ENCODE measurements at places on chromosomes 7 and 10.
A peak's percentile ranks its signal among the peaks of the same experiment; 100 is the strongest.

GRCh38 chr10:110395350-110396283, 90.9 kb upstream of the SMNDC1 start:
- no peak for DNase-seq

GRCh38 chr10:135601-136464, 578 bp downstream of the ZMYND11 start:
- DNase-seq: peak; percentile 16

- no peak for DNase-seq
These were observed 303.9 kb downstream of the OTUD1 start for GRCh38 chr10:23742807-23743206.

DNA sequence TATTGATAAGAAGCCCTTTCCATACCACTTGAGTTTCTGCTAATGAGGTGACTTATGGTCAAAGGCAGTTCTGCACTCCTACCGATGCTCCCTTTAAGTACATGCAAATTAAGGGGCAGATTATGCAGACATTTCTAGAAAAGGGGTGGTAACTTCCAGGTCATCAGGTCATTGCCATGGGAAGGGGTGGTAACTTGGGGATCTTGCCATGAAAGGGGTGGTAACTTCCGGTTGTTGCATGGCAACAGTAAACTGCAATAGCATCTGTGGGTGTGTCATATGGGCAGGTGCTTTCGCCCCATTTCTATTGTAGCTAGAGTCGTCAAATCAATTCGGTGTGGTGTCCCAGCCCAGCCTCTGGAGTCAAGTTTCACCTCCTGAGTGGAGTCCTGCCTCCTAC, 150.9 kb downstream of the UBE2H start:
- peak; percentile 54 for DNase-seq

- DNase-seq: no peak
These were observed 38.3 kb upstream of the TOMM7 start for GRCh38 chr7:22860784-22861482.

DNA sequence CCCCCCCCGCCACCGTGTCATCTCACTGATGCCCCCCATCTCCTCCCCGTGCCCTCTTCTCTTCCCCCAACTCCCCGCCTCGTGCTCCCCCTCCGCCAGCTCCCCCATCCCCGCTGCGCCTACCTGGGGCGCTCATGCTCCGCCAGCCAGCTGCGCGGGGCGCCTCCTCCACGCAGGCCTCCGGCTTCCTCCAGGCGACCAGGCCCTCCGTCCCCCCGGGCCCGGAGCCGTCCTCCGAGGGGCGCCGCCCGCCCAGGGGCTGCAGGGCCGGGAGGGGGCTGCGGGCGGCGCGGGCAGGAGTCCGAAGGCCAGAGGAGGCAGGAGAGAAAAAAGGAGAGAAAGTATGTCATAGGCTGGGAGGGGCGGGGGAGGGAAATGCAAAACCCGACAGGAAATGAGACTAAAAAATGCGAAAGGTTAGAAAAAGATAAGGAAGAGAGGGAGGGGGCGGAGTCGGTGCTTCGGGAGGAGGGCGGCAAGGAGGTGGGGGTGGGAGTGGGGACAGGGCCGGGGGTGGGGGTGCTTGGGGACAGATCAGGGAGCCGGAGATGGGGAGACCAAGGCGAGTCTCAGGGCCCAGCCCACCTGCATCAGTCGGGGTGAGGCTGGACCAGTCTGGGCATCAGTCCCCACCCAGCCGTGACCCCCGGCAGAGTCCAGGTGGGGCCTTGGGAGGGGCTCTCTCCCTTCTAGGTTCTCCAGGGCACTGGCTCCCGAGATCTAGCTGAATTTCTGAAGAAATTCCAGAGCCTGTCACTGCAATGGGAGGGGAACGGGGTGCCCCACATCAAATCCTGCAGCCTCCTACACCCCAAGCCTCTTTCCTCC, at the start of gene CARD11:
TSS of gene CARD11 (minus strand) at position 324 of the 828 bp plus-strand sequence. CDS start 85,361 bp downstream, outside the sequence.
- DNase-seq: no peak

DNA sequence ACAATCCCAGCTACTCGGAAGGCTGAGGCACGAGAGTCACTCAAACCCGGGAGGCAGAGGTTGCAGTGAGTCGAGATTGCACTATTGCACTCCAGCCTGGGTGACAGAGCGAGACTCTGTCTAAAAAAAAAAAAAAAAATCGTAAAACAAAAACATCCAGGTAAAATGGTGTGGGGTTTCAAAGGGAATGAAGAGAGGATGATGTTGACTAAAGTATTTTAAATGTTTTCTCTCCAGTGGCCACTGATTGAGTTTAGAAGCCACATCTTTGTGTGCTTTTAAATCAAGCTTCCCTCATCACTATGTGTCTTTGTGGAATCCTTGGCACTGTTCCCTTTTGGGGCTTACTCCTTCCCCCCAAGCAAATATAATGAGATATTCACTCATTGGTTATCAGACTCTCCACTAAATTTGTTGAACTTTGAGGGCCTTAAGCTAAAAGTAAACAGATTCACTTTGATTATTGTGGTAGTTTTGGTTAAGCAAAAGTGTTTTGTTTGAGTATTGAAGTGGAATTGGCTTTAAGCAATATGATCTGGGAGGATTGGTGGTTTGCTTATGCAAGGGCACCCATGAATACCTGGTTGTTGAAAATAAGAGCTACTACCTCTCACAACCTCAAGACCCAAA, 162.9 kb downstream of the CDK14 start:
- no peak for DNase-seq

DNA sequence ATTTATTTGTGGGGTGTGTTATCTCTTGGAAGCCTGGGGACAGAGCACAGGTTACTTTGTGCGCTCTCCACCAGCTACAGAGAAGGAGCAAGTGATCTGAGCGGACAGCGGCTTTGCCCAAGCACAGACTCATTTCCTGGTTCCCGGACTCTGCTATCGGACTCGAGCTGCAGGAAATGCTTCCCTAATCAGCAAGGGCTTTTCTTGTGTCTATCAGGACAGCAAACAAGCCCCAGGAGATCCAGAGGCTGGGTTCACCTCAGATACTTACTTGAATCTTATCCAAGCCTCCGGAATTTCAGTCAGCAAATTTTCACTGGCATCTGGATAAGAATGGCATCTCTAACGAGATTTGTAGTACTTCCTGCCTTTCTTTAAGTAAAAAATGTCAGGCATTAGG, 27.8 kb downstream of the MRC1 start:
- DNase-seq: no peak

GRCh38 chr7:64959072-64959747, 31.6 kb downstream of the ZNF117 start:
- peak; percentile 37 for DNase-seq

GRCh38 chr10:20334559-20334958, 518.3 kb downstream of the PLXDC2 start:
- no peak for DNase-seq

DNA sequence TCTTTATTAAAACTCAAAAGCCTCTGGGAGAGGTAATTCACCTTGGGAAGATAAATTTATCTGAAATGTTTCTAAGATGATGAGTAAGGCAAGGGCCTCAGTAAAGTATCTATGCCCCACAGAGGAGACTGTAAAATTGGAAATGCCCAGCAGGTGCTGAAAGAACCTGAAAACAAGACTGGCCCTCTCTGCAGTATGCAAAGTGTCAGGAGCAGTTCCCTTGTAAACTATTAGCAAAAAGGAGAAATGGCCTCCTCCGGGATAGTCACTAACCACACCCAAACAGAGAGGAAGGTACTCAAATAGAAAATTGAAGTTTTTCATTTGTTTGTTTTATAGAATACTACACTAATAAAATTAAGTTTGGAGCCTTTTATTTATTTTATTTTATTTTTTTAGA, 81.2 kb downstream of the FZD1 start:
- no peak for DNase-seq

- DNase-seq: no peak
These were observed 272.7 kb upstream of the MGMT start for GRCh38 chr10:129194181-129194870.

GRCh38 chr10:17423632-17424186, 30.7 kb downstream of the ST8SIA6 start:
- DNase-seq: no peak

GRCh38 chr10:114173921-114174694, at the start of gene CCDC186:
TSS of gene CCDC186 (minus strand) at chr10:114174203. CDS start at chr10:114163268, 10,935 bp downstream.
- peak; percentile 84 for DNase-seq

GRCh38 chr10:47404446-47404845, 20.4 kb upstream of the ZNF488 start:
- no peak for DNase-seq

DNA sequence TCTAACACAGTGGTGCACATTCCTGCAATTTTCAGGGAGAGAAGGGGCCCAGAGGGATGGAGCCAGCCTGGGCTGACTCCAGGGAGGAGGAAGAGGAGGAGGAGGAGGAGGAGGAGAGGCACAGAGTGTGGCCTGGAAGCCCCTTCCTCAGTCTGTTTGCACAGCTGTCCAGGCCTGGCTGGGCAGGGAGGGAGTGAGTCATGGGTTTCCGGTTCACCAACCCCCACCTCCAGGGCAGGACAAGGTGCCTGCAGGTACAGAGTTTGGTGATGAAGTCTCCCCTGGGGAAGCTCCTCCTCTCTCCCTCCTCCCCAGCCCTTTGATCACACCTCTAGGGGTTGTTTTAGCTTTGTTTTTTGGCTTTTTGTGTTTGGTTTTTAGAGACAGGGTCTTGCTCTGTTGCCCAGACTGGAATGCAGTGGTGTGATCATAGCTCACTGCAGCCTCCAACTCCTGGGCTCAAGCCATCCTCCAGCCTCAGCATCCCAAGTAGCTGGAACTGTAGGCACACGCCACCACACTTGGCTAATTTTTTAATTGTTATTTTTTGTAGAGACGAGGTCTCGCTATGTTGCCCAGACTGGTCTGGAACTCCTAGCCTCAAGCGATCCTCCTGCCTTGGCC, 77.5 kb upstream of the CUX1 start:
- DNase-seq: no peak

GRCh38 chr7:102390697-102391484, 5.3 kb upstream of the PRKRIP1 start:
- DNase-seq: peak; percentile 87

GRCh38 chr10:73992899-73993788, 4.8 kb upstream of the VCL start:
- DNase-seq: no peak

GRCh38 chr7:146090023-146090645, 26.5 kb upstream of the CNTNAP2 start:
- no peak for DNase-seq

DNA sequence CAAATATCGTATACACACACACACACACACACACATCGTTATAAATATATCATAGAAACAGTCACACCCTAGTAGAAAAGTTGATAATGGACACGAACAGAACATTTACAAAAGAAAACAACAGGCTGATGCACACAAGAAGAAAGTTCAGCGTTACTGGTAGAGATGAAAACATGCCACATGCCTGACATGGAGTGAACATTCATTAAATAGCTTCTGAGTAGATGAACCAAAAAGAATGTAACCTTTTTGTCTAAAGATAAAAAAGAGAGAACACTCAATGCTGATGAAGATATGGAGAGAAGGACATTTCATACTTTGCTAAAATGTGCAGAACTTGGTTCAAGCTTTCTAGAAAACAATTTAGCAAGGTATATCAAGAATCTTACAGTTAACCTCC, 173.4 kb upstream of the KLF14 start:
- no peak for DNase-seq

GRCh38 chr10:3548702-3549101, 236.3 kb downstream of the KLF6 start:
- DNase-seq: no peak

- DNase-seq: no peak
These were observed 107.2 kb upstream of the EEPD1 start for GRCh38 chr7:36045830-36046341.

GRCh38 chr7:51244885-51245284, 71.7 kb downstream of the COBL start:
- DNase-seq: no peak

DNA sequence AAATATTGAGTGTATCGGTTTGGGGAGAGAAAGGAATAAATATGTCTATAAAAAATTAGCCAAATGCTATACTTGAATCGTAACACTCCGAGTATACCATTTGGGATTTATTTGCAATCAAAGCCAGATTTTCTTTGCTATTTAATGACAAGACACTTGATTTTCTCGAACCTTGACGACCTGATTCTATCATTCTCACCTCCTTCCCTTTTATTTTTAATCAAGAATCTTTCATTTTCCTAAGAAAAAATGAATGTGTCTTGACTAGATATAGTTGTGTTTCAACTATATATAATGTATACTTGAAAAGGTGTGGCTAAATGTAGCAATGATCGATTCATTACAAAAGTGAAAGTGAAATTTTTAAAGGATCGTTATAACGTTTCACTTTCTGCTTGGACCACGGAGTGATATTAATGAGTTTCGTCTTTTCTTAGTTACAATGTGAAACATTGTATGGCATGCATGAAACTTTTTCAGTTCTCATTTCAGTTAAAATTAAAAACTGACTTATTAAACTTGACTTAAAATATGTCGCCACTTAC, 562 bp downstream of the NUB1 start:
- no peak for DNase-seq

DNA sequence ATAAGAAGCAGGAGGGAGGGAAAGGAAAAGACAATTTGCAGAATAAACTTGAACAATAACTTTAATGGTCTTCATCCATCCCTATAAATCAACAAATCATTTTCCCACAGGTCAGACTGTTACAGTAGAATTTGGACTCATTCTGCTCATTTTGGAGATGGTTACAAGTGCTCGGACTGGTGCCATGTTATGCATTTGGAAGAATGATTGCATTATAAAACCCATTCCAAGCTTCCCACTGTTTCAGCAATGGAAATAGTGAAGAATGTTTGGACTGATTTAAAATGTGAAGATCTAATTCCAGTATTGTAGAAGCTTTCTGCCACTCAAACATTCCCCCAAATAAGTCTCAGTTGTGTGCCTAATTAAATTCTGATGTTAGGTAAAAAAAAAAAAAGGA, 99.7 kb upstream of the ZEB1 start:
- DNase-seq: no peak

- DNase-seq: no peak
These were observed 254.1 kb downstream of the RELN start for GRCh38 chr7:103735377-103735776.

GRCh38 chr7:31107106-31108090, 55.3 kb downstream of the ADCYAP1R1 start:
- no peak for DNase-seq

- DNase-seq: no peak
These were observed 169.9 kb upstream of the ASAH2 start for GRCh38 chr10:50421026-50421719.

DNA sequence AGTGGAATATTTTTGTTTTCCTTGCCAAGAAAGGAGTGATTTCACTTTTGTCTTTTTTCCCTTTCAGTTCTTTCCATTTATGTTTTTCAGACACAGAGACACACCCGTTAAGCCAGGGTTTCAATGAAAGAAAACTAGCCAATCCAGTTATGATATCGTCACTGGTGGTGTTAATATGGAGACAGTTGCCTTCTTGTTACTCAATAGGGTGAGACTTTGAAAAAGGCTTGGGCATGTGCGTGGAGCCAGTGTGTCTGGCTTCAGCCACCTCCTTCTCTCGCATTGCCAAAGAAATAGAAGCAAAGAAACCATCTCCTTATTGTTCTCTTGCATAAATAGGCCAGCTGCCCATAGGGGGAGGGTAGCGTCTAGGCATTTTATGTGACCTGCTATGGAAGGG, 84.1 kb upstream of the DLX6 start:
- DNase-seq: no peak

- DNase-seq: no peak
These were observed 234.0 kb upstream of the PITRM1 start for GRCh38 chr10:3406556-3406955.

GRCh38 chr10:86286236-86287109, 80.1 kb downstream of the GRID1 start:
- DNase-seq: no peak

GRCh38 chr10:123642293-123642692, 23.9 kb upstream of the GPR26 start:
- no peak for DNase-seq
